ENCODE measurements at places on chromosomes 2 and 18. TPM values are rescaled to one million over a fixed set of nuclear protein-coding genes. Genes with fewer than 3 reads are reported as not detected.
A peak's percentile ranks its signal among the peaks of the same experiment; 100 is the strongest.

Gene CYP27C1
- not detected for total RNA-seq

Gene IL36G
- not detected for total RNA-seq

Gene ATP8B1
- total RNA-seq = not detected

Gene FMNL2
- total RNA-seq = 0.94 TPM

- no peak for DNase-seq
- H3K4me1 ChIP-seq = no peaks in the 10 kb centered on the region
These were observed 148.5 kb downstream of the FHOD3 start for GRCh38 chr18:36446059-36446458.

DNA sequence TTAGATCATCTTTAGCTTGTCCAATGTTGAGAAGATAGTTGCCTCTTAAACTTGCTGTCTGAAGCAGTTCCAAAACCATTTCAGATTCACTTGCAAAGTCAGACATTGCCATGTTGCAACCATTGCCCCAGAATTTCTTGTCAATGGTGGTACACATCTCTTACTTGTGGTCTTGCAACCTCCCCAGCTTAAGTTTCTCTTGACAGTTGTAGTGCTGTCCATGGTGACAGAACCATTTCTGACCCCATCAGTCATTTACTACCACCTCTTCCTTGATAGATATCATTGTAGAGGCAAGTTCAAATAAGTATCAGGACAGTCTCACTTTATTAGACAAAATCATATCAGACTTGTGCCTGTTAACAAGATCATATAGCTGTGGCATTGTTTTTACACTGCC lies 407.2 kb upstream of the HNRNPA3 start:
- no peak overlapping the region for H3K4me3 ChIP-seq
- no peaks in the 10 kb centered on the region for H3K27me3 ChIP-seq
- DNase-seq = no peak
- no peaks in the 10 kb centered on the region for H3K4me1 ChIP-seq
- H3K36me3 ChIP-seq = no peaks in the 10 kb centered on the region
- no peak overlapping the region for H3K27ac ChIP-seq

DNA sequence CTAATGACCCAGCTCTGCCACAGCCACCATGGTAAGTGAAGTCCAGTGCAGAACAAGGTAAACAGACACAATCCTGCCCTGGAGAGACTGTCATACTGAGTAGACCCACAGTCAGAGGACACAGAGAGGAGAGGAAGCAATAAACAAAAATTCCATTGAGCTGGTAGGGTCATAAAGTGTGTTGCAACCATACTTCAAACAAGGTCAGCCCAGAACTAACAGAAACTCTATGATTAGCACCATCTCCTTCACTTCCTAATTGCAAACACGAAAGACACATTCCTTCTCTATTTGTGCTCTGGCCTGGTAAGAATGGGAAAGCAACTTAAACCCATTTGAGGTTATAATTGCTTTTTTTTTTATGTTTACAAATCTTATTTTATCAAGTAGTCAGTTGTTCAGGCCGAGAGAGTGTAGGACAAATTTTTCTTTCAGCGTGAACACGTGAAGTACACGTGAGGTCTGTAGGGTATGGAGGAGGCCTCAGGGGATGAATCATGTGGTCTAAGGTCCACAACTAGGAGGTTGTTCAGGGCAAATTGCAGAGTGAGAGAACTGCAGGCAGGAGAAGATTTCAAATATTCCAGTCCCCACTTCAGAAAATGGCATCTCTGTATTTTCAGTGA lies 71.4 kb upstream of the GLS start:
- no peaks in the 10 kb centered on the region for H3K36me3 ChIP-seq
- no peak overlapping the region for H3K4me3 ChIP-seq
- H3K4me1 ChIP-seq = no peaks in the 10 kb centered on the region
- H3K27me3 ChIP-seq = no peaks in the 10 kb centered on the region
- DNase-seq = no peak
- H3K27ac ChIP-seq = no peak overlapping the region

DNA sequence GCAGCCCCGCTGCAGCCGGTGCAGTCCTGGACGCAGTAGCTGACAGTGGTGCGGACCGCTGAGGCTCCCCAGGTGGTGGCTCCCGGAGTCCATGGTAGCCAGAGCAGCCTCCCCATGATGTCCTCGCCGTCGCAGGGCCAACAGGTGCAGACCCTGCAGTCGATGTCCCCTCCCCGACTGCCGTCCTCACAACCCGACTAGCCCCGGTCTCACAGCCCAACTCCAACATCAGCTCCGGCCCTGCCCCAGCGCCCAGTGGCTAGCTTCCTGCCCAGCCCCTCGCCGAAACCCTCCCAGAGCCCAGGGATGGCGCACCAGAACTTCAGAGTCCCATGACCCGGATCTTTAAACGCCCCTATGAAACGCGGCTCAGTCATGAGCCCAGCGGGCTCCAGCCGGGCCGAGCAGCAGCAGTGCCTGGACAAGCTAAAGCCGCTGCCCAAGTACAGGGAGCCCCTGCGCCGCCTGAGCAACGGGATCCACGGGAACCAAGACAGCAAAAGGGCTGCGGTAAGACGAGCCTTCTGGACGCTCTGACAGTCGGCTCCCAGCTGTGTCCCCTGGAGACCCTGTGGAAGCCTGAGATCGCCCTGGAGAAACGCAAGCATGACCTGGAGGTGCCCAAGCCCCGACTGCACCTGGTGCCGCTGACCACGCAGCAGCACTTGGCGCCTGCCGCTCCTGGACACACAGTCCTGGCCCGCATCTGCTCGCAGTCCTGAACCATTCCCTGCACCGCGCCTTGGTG lies 53.8 kb upstream of the TUBA3E start:
- DNase-seq = no peak
- H3K27me3 ChIP-seq = no peaks in the 10 kb centered on the region
- no peaks in the 10 kb centered on the region for H3K4me1 ChIP-seq
- no peak overlapping the region for H3K27ac ChIP-seq
- H3K36me3 ChIP-seq = no peaks in the 10 kb centered on the region
- no peak overlapping the region for H3K4me3 ChIP-seq

DNA sequence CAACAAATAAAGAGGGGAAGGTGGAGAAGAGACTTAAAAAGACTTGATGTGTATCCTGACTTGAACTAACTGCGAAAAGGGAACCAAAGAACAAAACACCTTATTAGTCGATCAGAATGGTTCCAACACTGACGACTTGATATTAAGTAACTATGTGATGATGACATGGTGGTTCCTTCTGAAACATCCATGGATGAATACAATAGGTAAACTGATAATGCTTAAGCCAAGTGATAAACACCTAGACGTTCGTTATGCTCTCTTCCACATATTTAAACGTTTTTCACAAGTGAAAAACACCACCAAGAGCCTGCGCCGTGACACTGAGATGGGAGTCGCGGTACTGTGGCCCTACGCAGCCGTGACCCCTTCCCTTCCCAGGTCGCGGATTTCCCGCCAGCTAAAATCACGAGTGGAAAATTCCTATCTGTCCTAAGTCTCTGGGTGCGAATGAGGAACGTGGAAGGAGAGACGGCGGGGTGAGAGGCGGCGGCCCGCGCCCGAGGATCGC lies 797 bp downstream of the TTC32 start:
- no peaks in the 10 kb centered on the region for H3K36me3 ChIP-seq
- H3K4me3 ChIP-seq = peak overlapping the region; percentile 63
- DNase-seq = no peak
- H3K27ac ChIP-seq = peak overlapping the region; percentile 92
- peaks cover 42% of the 10 kb centered on the region for H3K4me1 ChIP-seq
- no peaks in the 10 kb centered on the region for H3K27me3 ChIP-seq

DNA sequence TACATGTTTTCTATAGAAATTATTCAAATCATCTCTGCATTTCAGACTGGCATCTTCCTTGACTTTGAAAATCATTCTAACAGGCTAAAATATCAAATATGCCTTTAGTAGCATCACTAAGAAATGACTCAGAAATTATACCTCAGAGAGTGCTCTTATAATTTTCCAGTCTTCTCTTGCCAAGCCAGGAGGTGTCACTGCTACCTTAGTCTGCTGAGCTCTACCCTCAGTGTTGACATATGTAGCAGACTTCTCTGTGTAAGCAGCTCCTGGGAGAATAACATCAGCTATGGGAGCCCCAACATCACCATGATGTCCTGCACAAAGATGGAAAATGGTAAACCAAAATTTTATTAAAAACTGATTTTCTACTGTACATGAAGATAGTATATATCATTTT lies 31.6 kb downstream of the NDUFS1 start:
- peaks cover 25% of the 10 kb centered on the region for H3K36me3 ChIP-seq
- no peak for DNase-seq
- no peaks in the 10 kb centered on the region for H3K4me1 ChIP-seq
- H3K27ac ChIP-seq = no peak overlapping the region

GRCh38 chr2:235543128-235543750 lies 49.4 kb downstream of the AGAP1 start:
- H3K4me3 ChIP-seq = no peak overlapping the region
- H3K27me3 ChIP-seq = no peaks in the 10 kb centered on the region
- no peaks in the 10 kb centered on the region for H3K4me1 ChIP-seq
- H3K27ac ChIP-seq = no peak overlapping the region
- no peaks in the 10 kb centered on the region for H3K36me3 ChIP-seq

- H3K27ac ChIP-seq = no peak overlapping the region
- no peak for DNase-seq
- no peaks in the 10 kb centered on the region for H3K4me1 ChIP-seq
These were observed 12.7 kb upstream of the CDK15 start for GRCh38 chr2:201793631-201794030.

DNA sequence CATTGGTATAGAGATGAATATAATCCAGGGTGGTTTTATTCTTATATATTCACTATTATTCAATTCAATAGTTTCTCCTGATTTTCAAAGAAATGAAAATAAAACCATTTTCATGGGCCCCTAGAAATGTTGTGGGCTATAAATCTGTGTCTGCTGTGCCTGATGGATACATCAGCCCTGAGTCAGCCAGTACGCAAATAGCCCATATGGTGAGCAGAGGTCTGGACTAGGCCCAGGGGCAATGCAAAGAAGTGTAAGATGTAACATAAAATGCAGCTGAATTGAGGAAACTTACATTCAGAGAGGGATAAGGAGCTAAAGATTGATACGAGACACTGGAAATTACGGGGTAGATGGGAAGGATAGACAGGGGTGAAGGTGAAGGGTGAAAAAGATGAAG lies 122.5 kb downstream of the MAIP1 start:
- H3K4me1 ChIP-seq = no peaks in the 10 kb centered on the region
- no peaks in the 10 kb centered on the region for H3K36me3 ChIP-seq
- no peak overlapping the region for H3K4me3 ChIP-seq
- H3K27ac ChIP-seq = no peak overlapping the region
